ENCODE measurements at places on chromosomes 7 and 10.
A peak's percentile ranks its signal among the peaks of the same experiment; 100 is the strongest.

GRCh38 chr10:3548702-3549101 lies 236.3 kb downstream of the KLF6 start:
- DNase-seq: no peak

DNA sequence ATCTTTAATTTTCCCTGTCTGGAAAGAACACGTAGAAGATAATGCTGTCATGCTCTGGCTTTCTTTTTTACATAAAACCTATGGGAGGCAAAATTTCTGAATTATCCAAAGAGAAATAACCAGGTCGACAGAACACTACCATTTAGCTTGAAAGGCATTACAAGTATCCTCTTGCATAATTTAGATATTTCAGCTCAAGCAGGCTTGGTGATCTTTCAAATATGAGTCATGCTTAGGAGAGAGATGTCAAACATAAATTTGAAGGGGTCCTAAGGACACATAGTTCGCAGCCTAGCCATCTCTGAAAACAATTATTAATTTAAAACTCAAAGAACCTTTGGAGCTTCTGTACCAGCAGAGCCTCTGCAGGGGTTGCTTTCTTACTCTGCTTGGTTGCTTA lies 100.9 kb downstream of the FAS start:
- DNase-seq: no peak

- DNase-seq: no peak
Measured at GRCh38 chr7:81140775-81141174, 221.9 kb upstream of the SEMA3C start.

- DNase-seq: no peak
Measured at GRCh38 chr10:89296220-89296648, 5.6 kb upstream of the IFIT2 start.

GRCh38 chr10:132700156-132701098 lies 85.5 kb downstream of the NKX6-2 start:
- no peak for DNase-seq

GRCh38 chr10:62647375-62648092 lies 157.0 kb upstream of the ADO start:
- no peak for DNase-seq

GRCh38 chr7:73850781-73851207 lies 8.5 kb upstream of the METTL27 start:
- DNase-seq: no peak

DNA sequence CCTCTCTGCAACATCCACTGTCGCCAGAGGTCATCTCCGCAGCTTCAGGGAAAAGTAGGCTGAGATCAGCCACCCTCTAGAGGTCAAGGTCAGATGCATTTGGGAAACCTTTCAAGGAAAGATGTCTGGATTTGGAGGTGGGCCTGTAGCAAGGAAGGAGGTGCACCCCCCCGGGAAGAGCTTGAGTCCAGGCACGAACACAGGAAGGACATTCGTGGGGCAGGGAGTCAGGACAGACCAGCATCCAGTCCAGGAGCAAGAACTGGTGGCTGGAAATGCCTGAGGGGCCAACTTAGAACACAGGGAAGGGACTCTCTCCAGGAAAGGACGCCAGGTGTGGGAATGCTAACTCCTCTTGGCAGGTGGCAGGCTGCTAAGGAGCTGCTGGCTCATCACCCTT lies 614.1 kb upstream of the MGMT start:
- DNase-seq: no peak

- no peak for DNase-seq
Measured at GRCh38 chr10:72105098-72105475, 16.7 kb upstream of the SPOCK2 start.

- peak; percentile 68 for DNase-seq
Measured at GRCh38 chr7:106417273-106417902, 132.6 kb upstream of the NAMPT start.

DNA sequence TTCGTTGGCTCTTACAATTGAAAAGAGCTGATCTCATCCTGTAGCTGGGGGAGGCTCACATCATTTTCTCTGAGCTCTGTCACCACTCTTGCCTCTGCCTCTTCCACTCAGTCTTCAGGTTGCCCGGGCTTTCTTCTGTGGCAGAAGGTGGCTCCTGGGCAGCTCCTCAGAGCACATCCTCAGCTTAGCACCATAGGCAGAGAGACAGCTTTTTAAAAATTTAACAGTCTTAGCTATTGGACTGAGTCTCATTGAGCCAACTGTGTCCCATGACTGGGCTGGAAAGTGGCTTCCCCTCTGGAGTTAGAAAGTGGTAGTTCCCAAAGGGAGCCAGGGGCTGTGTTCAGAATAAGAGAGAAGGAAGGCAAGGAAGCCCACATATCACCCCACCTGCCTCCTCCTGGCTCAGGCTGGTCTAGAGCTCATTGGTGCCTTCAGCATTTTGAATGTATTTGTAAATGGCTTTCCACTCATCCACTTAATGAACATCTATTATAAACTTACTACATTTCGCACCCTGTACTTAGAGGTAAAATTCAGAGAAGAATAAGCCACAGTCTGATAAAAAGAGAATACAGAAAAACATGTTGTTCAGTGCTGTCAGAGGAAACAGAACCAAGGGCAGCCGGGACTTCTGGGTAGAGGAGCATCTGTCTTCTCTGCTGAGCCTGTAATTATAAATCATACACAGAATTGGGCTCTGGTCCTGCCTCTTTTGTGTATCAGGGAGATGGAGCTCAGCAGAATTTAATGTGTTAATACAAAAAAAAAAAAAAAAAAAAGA lies 119.3 kb downstream of the WDFY4 start:
- no peak for DNase-seq

- peak; percentile 6 for DNase-seq
Measured at GRCh38 chr10:12844811-12845483, 156.6 kb downstream of the CCDC3 start.

GRCh38 chr7:40192036-40192435 lies 57.2 kb downstream of the SUGCT start:
- DNase-seq: no peak

DNA sequence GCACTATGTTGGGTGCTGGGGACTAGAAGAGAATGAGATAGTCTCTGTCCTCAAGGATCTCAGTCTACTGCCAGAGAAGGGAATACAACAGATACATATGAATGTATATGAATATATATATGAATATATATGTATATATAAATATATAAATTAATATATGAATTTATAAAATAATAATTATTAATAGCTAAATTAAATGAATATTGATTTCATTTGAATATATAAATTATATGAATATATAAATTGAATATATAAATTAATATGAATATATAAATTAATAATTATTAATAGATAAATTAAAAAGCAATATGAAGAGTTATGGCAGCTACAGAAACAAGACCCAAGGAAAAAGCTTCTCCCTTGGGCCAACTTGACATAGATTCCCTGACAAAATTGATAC lies 59.8 kb upstream of the OPALIN start:
- no peak for DNase-seq

DNA sequence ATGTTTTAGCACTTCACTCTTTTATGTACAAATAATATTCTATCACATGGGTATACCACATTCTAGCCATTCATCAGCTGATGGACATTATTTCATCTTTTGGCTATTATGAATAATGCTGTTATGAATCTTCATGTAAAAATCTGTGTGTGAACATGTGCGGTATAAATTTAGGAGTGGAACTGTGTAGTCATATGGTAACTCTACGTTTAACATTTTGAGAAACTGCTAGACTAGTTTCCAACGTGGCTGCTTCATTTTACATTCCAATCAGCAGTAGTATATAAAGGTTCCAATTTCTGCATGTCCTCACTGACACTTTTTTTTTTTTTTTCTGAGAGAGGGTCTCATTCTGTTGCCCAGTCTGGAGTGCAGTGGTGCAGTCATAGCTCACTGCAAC lies 8.3 kb downstream of the RAMP3 start:
- no peak for DNase-seq

- DNase-seq: no peak
Measured at GRCh38 chr7:27779873-27780272, 39.9 kb downstream of the TAX1BP1 start.

DNA sequence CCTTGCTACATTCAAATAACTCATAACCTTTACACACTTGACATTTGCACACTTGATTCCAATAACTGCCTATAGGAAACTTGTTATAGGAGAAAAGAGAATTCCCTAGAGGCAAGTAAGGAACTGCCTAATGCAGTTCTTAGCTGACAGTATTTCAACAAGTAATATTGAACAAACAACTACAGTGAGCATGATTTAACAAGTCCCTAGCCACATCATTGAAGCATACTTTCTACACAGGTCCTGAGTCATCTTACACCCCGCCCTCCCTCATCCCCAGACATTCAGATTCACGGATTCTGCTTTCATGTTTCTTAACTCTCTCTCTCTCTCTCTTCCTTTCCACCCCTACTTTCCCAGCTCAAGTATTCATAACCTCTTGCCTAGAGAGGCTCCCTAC lies 153.5 kb downstream of the LSM5 start:
- no peak for DNase-seq

- DNase-seq: no peak
Measured at GRCh38 chr7:128830231-128831177, at the start of gene FLNC. Gene FLNC (plus strand): TSS chr7:128830406. CDS start chr7:128830638, 232 bp downstream.

DNA sequence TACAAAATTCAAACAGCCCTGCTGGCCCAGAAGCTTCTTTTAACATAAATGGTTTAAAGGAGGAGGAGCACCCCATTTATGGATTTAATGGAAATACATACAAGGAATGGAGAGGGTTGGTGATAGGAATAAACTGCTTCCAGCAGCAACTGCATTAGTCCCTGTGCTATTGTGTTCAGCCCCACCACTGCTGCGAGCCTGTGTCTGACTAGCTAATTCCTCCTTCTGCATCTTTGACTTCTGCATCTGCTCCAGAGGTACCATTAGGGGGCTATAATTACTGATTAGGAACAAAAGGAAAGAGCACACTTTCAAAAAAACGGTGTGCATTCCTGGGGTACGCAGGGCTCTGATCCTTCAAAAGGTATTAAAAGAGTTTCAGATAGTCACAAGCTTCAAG lies 24.8 kb downstream of the CDCA7L start:
- no peak for DNase-seq

GRCh38 chr10:119203006-119203405 lies 4.4 kb upstream of the GRK5 start:
- no peak for DNase-seq

- no peak for DNase-seq
Measured at GRCh38 chr7:123650595-123650994, 5.1 kb upstream of the LMOD2 start.

DNA sequence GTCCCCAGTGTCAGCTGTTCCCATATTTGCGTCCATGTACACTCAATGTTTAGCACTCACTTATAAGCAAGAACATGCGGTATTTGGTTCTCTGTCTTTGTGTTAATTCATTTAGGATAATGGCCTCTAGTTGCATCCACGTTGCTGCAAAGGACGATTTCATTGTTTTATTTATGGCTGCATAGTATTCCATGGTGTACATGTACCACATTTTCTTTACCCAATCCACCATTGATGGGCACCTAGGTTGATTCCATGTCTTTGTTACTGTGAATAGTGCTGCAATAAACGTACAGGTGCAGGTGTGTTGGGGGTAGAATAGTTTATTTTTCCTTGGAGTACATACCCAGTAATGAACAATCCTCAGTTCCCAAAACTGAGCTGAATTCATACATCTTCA lies 24.3 kb upstream of the TRIM56 start:
- no peak for DNase-seq

GRCh38 chr7:3710122-3710521 lies 409.1 kb downstream of the SDK1 start:
- DNase-seq: no peak

- no peak for DNase-seq
Measured at GRCh38 chr7:138477581-138477980, 17.5 kb downstream of the TRIM24 start.

DNA sequence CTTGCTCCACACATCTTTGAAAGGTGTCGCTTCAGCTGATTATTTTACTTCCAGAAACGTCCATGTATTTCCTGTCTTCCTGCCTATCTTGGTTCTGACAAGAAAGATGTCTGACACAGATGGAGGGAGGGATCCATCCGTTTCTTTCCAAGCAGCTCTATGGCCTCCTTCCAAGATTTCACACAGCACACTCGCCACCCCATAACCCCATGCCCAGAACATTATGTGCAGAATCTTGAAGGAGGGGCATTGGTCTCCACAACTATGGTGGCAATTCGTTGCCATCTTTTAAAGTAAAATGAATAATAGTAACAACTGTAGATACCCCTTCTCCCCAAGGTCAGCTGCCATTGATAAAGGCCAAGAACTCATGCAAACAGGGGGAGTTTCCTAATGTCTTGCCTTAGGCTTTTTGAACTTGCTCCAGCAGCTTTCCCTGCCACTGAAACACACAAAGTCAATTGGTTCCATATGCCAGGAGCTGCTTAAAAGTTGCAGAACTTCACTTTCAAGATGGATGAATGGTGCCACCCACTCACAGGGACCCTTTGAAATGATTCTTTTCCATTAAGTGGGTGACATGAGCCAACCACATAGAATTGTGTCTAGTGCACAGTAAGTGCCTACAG lies 60.0 kb downstream of the VSTM4 start:
- DNase-seq: no peak

- DNase-seq: no peak
Measured at GRCh38 chr10:114492351-114493037, 88.2 kb upstream of the AFAP1L2 start.

DNA sequence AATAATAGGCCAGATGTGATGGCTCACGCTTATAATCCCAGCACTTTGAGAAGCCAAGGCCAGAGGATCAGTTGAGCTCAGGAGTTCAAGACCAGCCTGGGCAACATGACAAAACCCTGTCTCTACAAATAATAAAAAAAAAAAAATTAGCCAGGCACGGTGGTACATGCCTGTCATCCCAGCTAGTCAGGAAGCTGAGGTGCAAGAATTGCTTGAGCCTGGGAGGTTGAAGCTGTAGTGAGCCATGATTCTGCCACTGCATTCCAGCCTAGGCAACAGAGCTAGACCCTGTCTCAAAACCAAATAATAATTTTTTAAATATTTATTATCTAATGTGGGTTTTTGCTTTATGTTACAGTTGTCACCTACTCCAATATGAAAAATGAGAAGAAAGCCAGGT lies 178.9 kb downstream of the ADK start:
- DNase-seq: no peak

DNA sequence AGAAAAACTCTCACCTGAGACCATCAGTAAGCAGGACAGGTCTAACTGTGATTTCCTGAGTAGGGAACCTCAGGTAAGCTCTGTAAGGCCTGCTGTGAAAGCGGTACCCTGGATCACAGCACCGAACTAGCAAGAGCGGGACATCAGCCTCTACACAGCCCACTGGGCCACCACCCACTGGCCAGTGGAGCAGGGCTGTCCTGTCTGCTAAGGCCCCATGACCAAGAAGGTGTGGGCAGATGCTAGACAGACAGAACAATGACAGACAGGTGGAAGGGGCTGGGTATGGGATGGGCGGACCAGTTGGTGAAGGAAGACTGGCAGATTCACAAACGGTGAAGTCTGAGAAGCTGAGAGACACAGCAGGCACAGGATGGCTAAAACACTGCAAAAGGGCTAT lies 79.4 kb upstream of the DDC start:
- DNase-seq: no peak

GRCh38 chr7:18552316-18552916 lies 56.9 kb downstream of the HDAC9 start:
- no peak for DNase-seq

DNA sequence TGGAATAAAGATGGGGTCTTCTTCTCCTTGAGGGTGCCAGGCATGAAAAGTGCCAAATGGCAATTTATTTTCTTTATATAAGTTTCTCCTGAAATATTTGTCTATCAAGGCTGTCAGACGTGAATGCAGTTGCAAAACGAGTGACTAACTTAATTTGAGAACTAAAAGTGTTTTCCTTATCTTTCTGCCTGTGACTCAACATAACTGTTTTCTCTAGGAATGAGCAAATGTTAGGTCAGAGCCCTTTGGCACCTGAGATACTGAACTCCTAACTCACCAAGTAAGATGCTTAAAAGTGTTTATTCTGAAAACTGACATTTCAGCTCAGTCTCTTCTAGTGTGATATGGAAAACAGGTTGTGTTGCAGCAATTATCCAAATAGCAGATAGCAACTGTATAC lies 197.0 kb downstream of the STK31 start:
- no peak for DNase-seq

All from LNCaP clone FGC (cell line).